Esophagus squamous epithelium (tissue), 5 donors: ENCODE measurements at places on chromosomes 6 and 20. TPM values are rescaled to one million over a fixed set of nuclear protein-coding genes. Genes with fewer than 3 reads are reported as not detected.

Gene RAB44
- 0.76 TPM for total RNA-seq

Gene TGM6
- not detected for total RNA-seq

Gene SLC2A10
- total RNA-seq = 3.1 TPM

Gene HLA-DOA
- 0.68 TPM for total RNA-seq

Gene OR2J1
- total RNA-seq = not detected
